ENCODE measurements at places on chromosomes 2 and 18. TPM values are rescaled to one million over a fixed set of nuclear protein-coding genes. Genes with fewer than 3 reads are reported as not detected.

The CNDP1 gene
- total RNA-seq = 0.59 TPM

- no peak for DNase-seq
Measured at GRCh38 chr18:41872206-41872605, 82.8 kb upstream of the PIK3C3 start.

The TUBA3E gene
- total RNA-seq = not detected

GRCh38 chr2:100955226-100955625, 46.9 kb upstream of the RPL31 start:
- DNase-seq = no peak

The CNRIP1 gene
- 37.3 TPM for total RNA-seq

The IL37 gene
- not detected for total RNA-seq

- no peak for DNase-seq
Measured at GRCh38 chr2:205589479-205589878, 92.8 kb upstream of the NRP2 start.

The FZD7 gene
- total RNA-seq = 91.0 TPM

- DNase-seq = no peak
Measured at GRCh38 chr2:7029291-7030059, 112.3 kb downstream of the RNF144A start.

GRCh38 chr2:129771418-129772189, 207.9 kb upstream of the RAB6C start:
- no peak for DNase-seq

Measured in neural crest cell (in vitro differentiated cells).